ENCODE measurements at places on chromosomes 1 and 21.

- no peak for DNase-seq
These were observed 5.4 kb upstream of the NTNG1 start for GRCh38 chr1:107135463-107135862.

GRCh38 chr21:37073417-37074196 is 553 bp downstream of the TTC3 start:
- DNase-seq: peak; percentile 17

GRCh38 chr1:245704765-245705164 is 550.0 kb downstream of the KIF26B start:
- peak; percentile 45 for DNase-seq

- DNase-seq: no peak
These were observed 1015.4 kb downstream of the AMY1C start for GRCh38 chr1:104765085-104765484.

GRCh38 chr1:151447696-151448095 is 11.6 kb downstream of the POGZ start:
- DNase-seq: no peak

DNA sequence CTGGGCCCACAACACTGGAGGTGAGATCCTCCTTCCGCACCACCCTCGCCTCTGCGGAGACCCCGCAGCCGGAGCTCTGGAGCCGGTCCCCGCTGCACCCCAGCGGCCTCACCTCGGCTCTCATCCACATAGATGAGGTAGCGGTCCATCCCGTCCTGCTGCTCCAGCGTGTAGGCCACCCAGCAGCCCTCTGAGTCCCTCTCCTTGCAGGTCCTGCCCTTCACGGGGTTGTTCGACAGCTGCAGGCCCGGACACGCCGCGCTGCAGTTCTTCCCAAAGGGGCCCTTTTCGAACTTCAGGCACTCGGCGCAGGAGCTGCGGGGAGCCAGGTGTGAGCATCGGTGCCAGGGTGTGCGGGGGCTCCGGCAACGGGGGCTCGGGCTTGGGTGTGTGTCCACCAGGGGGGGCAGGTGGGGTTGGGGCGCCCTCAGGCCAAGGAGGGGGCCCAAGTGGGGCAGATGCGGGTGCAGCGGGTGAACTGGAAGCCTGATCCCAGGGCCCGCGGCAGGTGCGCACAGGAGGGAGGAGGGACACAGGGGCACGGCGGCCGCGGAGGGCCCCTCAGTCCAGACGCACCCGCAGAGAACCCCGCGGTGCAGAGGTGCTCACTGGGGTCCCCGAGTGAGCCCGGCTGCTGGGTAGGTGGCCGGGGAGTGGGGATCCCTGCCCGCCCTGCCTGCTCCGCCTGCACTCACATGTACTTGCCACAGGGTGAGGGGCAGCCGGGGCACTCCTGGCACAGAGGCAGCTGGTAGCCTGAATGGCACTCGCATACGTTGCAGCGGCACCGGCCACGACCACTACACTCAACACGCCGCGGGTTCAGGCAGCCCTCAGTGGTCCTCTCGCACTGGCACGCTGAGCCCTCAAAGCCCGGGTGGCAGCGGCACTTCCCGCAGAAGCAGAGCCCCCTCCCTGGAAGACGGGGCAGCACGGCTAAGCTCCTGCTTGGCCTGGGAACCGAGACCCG is 15.4 kb upstream of the PTTG1IP start:
- no peak for DNase-seq

GRCh38 chr1:110053552-110054428 is 16.7 kb downstream of the ALX3 start:
- DNase-seq: peak; percentile 45

All from HTR-8/SVneo (cell line).